ENCODE measurements at places on chromosomes 11 and 22. TPM values are rescaled to one million over a fixed set of nuclear protein-coding genes. Genes with fewer than 3 reads are reported as not detected.

DNA sequence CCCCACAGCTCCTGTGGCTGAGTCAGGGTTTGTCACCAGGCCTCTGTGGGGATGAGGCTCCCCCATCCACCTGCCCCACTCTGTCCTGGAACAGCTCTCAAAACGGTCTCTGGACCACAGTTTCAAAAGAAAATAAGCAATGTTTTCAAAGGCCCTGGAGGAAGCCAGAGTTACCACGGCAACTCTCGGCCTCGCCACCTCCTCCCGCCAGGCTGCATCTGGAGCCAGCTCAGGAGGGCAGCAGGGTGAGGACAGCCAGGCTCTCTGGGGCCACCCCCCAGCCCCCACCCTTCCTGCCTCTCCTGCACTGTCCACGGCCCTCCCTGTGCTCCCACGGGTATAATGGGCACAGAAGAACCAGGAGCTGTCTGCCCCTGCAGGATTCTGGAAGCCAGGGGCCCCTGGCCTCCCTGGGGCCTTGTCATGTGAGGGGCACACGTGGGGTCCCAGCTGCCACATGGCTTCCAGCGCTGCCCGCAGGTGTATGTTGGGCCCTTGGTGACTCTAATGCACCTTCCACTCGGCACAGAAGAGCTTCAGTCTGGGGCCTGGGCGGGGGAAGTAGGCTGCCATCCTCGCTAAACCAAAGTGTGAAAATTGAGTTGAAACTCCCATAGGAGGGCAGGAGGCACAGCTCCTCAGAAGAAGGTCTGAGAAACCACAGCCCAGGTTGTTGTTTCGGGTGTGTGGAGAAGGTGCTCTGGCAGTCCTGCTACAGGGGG lies 10.3 kb downstream of the CD81 start:
- no peak for ATAC-seq

DNA sequence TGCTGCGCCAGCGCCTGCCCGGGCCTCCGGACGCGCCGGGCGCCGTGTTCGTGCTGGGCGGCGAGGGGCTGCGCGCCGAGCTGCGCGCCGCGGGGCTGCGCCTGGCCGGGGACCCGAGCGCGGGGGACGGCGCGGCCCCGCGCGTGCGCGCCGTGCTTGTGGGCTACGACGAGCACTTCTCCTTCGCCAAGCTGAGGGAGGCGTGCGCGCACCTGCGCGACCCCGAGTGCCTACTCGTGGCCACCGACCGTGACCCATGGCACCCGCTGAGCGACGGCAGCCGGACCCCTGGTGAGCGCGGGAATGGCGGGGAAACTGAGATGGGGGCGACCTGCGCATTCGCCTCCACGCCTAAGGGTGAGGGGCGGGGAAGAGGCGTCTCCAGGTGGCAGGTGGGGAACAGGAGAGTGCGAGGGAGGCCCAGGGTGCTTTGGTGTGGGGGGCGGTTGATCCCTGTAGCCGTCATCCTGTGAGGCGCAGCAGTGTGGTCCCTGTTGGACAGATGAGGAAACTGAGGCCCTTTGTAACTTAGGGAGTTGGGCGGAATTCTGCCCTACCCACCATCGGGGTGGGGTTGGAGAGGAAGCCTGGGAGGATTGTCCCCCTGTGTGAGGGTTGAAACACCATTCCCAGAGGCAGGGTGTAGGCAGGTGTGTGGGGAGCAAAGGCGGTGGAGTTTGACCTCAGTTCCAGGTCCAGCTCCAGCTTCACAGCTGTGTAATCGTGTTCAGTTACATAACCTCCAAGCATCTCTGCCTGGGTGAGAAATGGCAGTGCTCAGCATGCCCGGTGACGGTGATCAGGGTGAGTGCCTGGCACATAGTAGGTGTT lies 758 bp downstream of the PDXP start:
- ATAC-seq = no peak

GRCh38 chr11:2488004-2488403 lies 43.2 kb downstream of the KCNQ1 start:
- ATAC-seq = no peak

The BTBD18 gene
- 1.2 TPM for total RNA-seq

GRCh38 chr22:35834061-35834460 lies 116.4 kb downstream of the APOL5 start:
- ATAC-seq = no peak

- ATAC-seq = no peak
These were observed 46.2 kb downstream of the DEPDC5 start for GRCh38 chr22:31800065-31800464.

GRCh38 chr11:75307058-75307457 lies 44.4 kb downstream of the ARRB1 start:
- no peak for ATAC-seq

DNA sequence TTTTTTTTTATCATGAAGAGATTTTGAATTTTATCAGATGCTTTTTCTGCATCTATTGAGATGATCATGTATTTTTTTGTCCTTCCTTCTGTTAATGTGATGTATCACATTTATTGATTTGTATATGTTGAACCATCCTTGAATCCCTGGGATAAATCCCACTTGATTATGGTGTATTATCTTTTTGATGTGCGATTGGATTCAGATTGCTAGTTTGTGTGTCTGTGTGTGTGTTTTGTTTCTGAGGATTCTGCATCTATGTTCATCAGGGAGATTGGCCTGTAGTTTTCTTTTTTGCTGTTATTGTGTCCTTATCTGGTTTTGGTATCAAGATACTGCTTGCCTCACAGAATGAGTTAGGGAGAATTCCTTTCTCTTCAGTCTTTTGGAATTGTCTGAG lies 52.6 kb downstream of the KCNQ1OT1 start:
- no peak for ATAC-seq

The CBLIF gene
- total RNA-seq = not detected

The CREB3L1 gene
- total RNA-seq = 1.7 TPM

GRCh38 chr11:102188488-102188887 lies 78.2 kb downstream of the YAP1 start:
- peak; percentile 41 for ATAC-seq

The TMPRSS5 gene
- 7.0 TPM for total RNA-seq

DNA sequence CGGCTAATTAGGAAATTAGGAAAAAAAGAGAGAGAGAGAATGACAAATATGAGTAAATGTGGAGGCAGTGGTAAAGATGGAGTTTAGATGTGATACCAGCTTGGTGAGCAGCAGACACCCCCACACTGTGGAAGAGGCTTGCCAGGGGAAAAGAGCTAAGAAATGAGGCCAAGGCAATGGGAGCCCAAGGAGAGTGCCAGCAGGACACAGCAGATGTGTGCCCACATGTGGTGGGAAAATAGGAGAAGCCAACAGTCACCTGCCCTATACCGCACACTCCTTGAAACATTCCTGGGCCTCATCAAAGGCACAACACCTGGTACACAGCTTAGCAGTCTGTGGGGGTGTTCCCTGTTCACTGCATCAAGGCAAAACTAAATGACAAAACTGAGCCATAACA lies 104.9 kb downstream of the FAM76B start:
- no peak for ATAC-seq

- no peak for ATAC-seq
These were observed 96.3 kb downstream of the AMBRA1 start for GRCh38 chr11:46497498-46497897.

The CCDC87 gene
- 0.78 TPM for total RNA-seq

The LDLRAD3 gene
- 16.2 TPM for total RNA-seq

DNA sequence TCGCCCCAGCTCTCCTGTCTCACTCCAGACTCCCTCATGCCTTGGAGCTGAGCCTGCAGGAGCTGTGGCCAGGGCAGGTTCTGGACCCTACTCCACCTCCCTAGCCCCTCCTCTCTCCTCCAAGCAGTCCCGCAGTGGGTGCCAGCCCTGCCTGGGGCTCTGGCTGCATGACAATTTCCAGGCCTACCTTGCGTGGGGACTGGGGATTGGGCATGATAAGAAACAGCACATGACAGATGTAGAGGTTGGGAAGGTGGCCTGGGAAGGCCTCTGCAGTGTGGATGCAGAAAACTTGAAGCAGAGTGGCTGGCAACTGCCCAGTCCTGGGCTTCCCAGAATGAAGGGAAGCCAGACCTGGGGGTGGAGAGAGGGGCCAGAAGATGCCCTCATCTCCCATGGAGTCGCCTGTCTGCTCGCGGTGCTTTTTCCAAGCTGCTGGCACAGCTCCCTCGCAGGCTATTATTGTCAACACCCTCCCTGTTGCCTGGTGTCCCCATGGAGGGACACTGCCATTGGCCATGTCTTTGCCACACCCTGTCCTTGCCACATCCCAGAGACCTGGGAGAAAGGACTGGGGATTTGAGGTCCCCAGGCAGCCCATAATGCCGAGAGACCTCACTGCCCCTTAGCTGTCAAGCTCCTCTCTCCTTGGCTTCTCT lies 48.9 kb upstream of the CDON start:
- no peak for ATAC-seq

DNA sequence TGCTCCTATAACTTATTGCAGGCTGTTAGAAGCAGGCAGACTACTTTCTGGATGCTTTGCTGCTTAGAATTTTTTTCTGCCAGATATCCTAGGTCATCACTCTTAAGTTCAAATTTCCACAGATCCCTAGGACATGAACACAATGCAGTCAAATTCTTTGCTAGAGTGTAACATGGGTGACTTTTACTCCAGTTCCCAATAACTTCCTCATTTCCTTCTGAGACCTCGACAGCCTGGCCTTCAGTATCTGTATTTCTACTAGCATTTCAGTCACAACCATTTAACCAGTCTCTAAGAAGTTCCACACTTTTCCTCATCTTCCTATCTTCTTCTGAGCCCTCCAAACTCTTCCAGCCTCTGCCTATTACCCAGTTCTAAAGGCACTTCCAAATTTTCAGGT lies 60.4 kb upstream of the ZBED5 start:
- ATAC-seq = no peak

- no peak for ATAC-seq
These were observed 21.7 kb downstream of the TEAD1 start for GRCh38 chr11:12695873-12696272.

The DDX25 gene
- total RNA-seq = 0.48 TPM

DNA sequence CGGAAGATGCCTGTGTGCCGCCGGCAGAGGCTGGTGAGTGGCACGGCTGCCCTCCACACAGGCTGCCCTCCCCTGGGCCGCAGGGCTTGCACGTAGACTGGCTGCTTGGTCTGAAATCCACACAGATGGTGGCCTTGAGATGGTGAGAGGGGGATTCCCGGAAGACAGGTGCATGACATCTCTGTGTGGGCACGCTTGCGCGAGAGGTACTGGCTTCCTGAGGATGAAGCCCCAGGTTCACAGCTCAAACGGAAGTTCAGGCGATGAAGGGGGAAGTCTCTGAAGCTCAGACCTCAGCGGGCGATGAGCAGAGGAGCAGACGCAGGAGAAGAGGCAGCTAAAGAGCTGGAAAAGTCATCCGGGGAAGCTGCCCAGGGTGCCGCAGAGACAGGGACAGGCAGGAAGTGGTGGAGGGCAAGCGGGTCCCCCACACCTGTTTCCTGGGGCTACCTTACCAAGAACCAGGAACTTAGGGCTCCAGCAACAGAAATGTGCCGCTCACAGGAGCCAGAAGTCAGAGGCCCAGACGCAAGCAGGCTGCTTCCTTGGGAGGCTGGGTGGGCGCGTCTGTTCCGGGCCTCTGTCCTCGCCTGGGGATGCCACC lies 7.2 kb downstream of the CRELD2 start:
- no peak for ATAC-seq

DNA sequence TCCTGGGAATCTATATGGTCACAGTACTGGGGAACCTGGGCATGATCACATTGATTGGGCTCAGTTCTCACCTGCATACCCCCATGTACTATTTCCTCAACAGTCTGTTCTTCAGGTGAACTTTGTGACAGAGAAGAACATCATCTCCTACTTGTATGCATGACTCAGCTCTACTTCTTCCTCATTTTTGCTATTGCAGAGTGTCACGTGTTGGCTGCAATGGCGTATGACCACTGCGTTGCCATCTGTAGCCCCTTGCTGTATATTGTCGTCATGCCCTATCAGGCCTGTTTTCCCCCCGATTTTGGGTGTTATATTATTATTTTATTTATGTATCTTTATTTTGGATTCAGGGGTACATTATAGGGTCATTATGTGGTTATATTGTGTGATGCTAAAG lies 2.4 kb upstream of the OR8G1 start:
- ATAC-seq = no peak

DNA sequence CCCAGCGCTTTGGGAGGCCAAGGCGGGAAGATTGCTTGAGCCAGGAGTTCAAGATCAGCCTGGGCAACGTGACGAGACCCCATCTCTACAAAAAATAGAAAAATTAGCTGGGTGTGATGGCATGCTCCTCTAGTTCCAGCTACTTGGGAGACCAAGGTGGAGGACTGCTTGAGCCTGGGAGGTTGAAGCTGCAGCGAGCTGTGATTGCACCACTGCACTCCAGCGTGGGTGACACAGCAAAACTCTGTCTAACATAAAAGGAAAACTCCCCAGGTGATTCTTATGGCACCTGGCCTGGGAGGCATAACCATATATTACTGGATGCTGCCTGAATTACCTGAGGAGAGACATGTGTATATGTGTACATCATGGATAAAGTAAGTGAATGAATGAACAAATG lies 29.1 kb downstream of the KIAA1671 start:
- ATAC-seq = no peak

- ATAC-seq = no peak
These were observed 100.3 kb downstream of the CCDC81 start for GRCh38 chr11:86475027-86475426.

DNA sequence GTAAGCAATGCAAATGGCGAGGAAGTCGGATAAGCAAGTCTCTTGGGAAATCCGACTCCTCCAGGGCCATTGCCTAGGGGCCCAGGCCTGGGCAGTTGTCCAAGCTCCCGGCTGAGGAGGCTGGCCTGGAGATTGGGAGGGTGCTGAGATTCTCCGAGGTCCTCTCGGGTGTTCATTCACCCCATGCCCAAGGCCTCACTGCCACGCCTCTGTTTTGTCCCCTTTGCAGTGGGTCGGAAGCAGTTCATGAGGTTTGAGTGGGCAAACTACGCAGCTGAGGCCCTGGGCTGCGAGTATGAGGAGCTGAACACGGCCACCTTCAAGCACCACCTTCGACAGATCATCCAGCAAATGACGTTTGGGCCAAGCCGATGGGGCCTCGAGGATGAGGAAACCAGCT lies 81.3 kb downstream of the MYO18B start:
- peak; percentile 47 for ATAC-seq

DNA sequence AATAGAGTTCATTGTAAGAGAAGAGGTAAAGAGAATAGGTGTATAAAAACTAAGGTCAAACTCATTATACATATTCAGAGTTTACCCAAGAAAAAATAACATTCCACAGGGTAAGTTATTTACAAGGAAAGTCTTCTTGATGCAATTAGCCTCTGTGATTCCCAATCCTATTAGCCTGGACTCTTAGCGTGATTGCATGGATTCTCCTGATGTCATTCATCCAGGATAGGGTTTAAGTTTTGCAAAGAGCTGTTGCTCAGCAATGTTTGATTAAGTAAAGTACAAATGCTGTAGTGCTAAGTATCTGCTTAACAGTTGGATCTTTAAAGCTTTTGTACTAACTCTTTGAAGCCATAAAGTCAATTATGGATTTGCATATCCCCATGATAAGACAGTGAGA lies 767.8 kb upstream of the LUZP2 start:
- ATAC-seq = no peak

GRCh38 chr11:116482716-116483115 lies 290.1 kb downstream of the BUD13 start:
- ATAC-seq = no peak
